ENCODE measurements at places on chromosomes 16 and 17.
A peak's percentile ranks its signal among the peaks of the same experiment; 100 is the strongest.

DNA sequence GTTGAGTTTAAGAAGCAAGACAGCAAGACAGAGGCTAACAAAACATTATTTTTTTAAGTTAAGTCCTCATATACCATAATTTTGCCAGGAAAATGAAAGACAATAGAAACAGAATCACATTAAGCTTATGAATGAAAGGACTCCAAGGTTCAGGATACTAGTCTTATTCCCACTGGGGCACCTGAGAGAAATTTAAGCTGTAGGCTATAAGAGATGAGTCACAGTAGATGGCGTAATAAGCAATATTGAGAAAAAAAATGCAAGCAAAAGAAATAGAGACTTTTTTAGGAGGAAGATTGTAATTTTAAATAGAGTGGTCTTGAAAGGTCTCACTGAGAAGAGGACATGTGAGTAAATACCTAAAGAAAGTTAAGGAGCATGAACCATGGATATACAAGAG lies 57.1 kb upstream of the KIF2B start:
- DNase-seq, result no peak

- DNase-seq, result peak; percentile 58
These were observed at the start of gene VPS25 for GRCh38 chr17:42773290-42774035. Gene VPS25 (plus strand): TSS chr17:42773449. CDS start chr17:42773476, 27 bp downstream.

DNA sequence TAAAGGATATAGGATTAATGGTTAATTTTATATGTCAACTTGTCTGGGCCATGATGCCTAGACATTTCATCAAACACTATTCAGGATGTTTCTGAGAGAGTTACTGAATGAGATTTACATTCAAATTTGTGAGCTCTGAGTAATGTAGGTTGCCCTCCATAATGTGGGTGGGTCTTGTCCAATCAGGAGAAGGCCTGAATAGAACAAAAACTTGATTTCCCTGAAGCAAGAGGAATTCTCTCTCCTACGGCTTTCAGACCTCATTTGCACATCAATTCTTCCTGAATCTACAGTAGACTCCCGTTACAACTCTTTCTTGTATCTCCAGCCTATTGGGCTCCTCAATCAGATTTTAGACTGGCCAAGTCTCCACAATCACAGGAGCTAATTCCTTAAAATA lies 377.9 kb upstream of the PMFBP1 start:
- no peak for DNase-seq

DNA sequence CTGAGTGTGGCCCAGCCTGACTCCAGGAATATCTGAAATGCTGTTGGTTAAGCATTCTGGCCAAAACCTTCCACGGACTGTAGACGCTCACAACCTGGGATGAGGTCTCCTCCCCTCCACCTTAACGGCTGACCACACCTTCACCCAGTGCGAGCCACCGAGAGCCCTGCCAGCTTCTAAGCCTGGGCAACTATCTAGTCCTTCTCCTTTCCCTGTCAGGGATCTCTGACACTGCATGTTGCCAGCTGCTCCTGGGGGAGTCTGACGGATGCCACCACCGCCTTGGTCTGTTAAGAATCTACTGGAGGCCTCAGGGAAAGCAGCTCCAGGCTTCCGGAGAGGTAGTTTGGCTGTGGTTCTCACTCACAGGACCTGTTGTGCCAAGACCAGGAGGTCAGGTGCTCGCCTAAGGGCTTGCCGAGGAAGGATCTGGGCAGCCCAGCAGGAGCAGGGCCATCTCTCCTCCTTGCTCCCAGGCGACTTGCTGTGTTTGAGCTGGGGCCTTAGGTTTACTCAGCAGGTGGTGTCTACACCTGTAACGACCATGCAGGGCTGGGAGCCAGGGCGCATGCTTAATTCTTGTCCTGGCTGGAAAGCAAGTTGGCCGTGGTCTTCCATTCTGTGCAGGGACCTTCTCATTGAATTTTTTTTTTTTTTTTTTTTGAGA lies 111.8 kb downstream of the NTN1 start:
- no peak for DNase-seq

DNA sequence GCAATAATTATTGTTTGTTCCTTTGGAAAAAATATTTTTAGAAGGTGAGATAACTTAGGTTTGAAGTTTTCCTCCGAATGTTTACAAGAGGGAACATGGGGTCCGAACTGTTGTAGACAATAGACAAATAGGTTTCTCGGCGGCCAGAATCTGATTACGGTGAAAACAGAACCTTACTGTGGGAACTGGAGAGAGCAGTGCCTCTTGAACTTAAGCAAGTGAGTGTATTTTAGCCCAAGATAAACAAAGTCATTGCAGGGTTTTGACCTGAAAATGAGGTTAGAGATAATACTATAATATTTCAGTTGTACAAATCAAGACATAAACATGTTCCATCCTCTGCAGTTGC lies 134.7 kb downstream of the ABCA8 start:
- no peak for DNase-seq

DNA sequence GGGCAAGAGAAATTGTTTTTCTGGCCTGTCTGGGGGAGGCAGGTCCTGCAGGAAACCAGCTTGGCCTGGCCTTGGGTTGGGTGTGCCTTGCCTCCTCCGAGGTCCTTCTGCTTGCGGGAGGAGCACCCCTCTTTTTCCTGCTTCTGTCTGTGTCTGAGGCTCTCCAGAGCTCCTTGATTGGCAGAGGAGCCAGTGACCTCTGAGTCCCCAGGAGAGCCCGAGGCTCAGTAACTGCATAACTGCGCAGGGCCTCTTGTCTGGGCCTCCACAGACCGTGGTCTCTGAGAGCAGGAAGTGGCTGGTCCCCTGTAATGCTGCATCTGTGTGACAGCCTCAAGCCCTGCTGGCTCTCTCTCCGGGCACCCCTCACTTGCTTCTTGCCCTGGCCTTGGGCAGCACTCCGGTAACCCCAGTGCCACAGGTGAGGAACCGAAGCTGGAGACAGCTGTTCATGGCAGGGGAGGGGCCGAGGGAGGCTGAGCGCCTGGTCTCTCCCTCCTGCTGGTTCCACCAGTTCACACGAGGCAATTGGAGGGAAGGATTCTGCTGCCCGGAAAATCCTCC lies 1.6 kb downstream of the CAPN15 start:
- no peak for DNase-seq
